ENCODE measurements at places on chromosomes 13 and 19.

DNA sequence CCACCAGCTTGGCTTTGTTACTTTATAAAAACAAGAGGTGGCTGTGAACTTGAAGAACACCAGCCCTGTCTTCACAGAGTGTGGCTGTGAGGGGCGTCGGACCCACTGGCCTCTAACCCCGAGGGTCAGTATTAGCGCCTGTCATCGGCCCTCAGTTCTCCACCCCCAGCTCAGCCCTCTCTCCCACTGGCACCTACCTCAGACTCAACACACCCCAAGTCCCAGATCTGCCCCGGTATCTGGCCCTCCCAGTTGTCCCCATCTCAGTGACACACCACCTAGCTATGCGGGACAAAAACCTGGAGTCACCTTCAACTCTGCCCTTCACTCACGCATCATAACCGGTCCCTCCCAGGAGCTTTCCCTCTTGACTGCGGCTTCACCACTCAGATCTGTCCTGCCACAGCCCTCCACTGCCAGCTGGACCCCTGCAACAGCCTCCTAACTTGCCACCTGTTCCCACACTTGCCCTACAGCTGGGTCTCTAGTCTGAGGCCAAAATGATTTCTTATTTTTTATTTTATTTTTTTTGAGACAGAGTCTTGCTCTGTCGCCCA is 45.4 kb downstream of the PEPD start:
- no peak for DNase-seq

GRCh38 chr19:5913739-5914357 is at the start of gene CAPS:
CAPS (plus strand) TSS chr19:5914254; CDS start chr19:5914407, 153 bp downstream.
- DNase-seq = no peak

GRCh38 chr19:16398530-16399249 is 73.1 kb downstream of the EPS15L1 start:
- DNase-seq = no peak

DNA sequence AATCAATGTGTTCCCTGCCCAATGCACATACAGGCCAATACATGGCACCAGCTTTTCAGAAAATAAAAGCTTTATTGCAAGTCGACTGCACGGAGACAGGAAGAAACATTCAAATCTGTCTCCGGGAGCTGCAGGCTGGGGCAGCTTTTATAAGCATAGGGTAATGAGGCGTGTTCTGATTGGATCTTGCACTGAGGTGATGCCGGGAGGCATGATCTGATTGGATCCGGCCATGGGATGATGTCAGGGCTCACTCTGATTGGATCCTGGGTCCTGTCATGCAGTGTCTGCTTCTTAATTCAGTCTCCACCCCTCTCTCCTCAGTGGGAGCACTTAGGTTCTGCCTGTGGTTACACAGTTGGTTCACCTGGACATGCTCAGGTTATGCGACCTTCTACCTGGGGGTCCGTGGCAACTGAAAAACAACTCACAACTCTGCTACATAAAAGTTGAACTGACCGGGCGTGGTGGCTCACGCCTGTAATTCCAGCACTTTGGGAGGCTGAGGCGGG is 11.8 kb upstream of the FBN3 start:
- DNase-seq = no peak

GRCh38 chr19:39052846-39053245 is 20.5 kb upstream of the FBXO27 start:
- no peak for DNase-seq

GRCh38 chr19:15286688-15287365 is 45.5 kb downstream of the BRD4 start:
- no peak for DNase-seq

DNA sequence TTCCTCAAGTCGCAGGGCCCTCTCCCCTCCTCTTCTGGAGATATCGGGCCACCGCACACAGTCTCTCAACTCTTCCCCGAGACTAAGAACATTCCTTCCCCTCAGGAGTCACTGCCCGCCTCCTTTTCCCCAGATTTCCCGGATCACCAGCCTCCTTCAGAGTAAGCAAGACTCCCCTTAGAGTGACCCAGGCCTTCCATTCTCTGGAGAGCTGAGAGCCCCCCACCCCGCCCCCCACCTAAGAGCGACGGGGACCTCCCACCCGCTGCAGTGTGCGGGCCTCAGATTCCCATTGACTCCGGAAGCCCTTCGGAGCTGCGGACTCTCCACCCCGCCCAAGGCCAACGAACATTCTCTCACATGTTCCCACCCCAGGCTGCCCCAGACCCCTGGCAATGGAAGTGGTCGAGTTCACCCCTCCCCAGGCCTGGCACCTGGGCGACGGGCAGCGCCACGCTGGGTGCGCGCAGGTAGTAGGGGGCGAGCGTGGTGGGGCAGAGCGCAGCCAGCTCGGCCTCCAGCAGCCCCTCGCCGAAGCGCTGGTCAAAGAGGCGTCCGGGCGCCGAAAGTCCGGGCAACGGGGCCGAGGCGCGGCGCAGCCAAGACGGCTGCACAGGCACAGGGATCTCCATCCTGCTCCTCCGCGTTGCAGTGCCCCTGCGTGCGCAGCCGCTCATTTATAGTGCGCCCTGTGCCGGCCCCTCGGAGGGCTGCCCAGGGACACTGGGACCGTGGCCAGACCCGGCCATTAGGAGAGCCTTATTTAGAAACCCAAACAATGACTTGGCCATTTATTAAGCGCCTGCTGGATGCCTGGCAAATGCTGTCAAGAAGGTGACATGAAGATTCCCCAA is at the start of gene HSPB6:
TSS of gene HSPB6 (minus strand) at position 653 of the 854 bp plus-strand sequence. CDS start at position 632, 21 bp downstream.
- DNase-seq = no peak

- no peak for DNase-seq
These were observed 51.6 kb upstream of the EHD2 start for GRCh38 chr19:47661611-47662010.

- DNase-seq = no peak
These were observed 543 bp downstream of the PSMC4 start for GRCh38 chr19:39971380-39972035.

- DNase-seq = no peak
These were observed 2.6 kb downstream of the VAV1 start for GRCh38 chr19:6774821-6775707.

GRCh38 chr13:27617881-27618321 is 2.4 kb downstream of the LNX2 start:
- DNase-seq = no peak

DNA sequence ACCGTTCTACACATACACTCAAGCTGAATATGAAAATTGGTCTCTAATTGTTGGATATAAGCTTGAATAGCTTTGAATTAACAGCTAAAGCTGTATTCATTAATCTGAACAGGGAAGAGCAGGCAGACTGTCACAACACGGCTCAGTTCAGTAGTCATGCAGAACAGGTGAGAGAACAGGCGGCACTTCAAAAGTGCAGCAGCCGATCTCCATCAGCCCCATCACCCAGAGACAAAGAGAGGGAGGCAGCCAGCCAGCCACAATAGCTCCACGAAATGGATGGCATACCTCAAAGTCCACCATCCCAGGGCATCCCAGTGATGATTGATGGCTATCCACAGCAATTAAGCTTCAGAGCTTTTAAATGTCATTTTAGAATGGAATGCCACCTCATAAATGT is 419.2 kb downstream of the OLFM4 start:
- no peak for DNase-seq

GRCh38 chr19:38915329-38916321 is 3.6 kb upstream of the CCER2 start:
- DNase-seq = no peak

GRCh38 chr19:2253106-2254063 is 2.8 kb downstream of the JSRP1 start:
- DNase-seq = no peak

GRCh38 chr13:20828539-20829364 is 55.0 kb upstream of the EEF1AKMT1 start:
- no peak for DNase-seq

DNA sequence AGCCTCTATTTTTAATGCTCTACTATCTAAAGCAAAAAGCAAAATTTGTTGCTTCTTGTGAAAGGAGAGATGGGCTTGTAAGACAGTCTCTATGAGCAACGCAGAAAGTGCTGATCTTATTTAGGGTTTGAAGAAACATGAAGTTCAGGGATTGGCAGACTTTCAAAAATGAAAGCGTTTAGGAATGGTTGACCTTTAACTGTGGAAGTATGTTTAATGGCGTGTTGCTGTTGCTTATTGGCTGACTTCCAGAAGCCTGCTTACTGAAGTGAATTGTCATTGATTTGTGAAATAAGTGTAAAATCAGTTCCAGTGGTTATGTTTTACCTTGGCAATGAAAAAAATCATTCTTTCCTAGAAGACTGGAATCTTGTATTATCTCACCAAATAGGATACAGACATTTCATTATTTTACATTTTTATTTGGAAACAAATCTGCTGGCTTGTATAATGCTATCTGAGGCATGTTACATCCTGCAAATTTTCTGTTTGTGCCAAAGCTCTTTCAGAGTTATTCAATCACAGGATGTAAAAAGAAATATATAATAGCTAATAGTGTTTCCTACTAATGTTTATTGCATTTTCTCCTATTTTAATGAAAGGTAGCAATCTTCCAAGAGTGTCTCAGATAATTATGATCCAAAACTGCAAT is 221.3 kb upstream of the SLITRK6 start:
- no peak for DNase-seq

DNA sequence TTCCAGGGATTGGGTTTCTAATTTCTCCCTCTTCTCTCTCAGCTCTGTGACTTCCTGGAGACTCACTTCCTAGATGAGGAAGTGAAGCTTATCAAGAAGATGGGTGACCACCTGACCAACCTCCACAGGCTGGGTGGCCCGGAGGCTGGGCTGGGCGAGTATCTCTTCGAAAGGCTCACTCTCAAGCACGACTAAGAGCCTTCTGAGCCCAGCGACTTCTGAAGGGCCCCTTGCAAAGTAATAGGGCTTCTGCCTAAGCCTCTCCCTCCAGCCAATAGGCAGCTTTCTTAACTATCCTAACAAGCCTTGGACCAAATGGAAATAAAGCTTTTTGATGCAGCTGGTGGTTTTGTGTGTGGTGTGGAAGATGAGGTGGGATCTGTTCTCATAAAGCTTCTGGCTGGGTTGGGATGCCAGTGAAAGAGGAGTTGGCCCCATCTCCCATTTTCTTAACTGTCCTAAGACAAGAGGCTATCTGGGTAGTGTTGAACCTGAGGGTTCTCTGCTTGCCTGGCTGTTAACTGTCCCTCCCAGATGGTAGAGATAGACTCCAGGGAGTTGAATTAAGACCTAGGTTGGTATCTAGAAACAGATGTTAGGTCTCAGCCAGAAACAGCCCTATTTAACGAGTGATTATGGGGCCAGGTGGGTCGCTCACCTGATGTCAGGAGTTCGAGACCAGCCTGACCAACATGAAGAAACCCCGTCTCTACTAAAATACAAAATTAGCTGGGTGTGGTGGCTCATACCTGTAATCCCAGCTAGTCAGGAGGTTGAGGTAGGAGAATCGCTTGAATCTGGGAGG is 1.6 kb downstream of the FTL start:
- no peak for DNase-seq

DNA sequence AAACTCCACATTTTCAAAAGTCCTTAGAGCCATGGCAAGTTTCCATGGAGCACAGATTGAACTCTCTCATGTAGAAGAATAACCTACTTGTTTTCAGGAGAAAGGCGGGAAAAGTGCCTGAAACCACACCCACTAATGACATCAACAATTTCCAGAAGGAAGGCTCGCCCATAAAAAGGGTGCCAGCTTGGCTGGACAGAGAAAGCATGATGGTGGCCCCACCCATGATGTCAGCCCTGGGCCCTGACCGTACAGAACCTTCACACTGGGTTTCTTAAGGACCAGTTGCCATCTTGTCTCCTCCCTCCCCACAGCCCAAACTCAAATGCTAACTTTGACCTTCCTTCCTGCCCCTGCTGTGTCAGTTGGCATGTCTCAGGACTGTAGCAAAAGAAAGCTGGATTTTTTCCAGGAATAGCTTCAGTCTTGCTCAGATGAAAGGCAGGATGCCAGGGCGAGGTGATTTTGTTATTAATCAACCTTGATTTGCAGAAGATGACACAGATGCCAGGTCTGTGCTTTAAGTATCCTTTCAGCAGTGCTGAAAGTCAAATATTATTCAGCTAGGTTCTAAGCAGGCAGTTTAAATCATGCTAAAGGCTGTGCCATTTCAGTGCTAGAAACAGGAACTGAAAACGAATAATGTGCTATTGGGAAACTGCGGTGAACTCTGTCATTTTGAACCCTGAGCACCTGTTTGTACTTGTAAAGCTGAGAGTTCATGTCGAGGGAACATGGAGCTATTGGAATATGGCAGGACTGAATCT is 89.5 kb upstream of the RFC3 start:
- no peak for DNase-seq

- no peak for DNase-seq
These were observed 193.3 kb downstream of the PCDH9 start for GRCh38 chr13:67036699-67037457.

DNA sequence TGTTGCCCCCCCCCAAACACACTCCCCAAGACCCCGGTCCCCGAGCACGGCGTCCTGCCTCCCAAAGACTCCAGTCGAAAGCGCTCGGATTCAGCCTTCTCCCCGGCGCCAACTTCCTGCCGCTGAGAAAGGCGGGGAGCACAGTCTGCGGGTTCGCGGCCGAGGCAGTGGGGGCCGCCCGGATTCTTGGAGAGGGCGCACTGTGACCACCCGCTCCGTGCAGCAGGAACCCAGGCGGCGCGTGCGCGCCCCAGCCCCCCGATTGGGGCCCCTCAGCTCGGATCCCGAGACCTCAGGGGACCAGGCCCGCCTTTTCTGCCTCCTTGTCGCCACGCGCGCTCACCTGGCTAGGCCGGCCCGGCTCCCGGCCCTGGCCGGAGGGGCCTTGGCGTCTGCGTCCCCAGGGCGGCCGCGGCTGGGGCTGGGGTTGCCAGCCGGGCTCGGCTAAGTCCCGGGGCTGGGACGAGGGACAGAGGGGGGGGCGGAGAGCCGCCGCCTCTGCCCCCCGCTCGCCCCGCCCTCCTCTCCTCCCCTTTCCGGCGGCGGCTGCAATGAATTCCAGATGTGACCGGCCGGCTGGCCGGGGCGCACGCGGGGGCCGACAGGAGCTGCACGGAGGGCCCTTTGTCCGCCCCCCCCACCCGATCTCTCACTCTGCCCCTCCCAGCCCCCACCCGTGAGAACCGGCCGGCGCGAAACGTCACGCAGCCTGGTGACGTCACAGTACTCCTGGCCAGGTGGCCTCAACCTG is at the start of gene S1PR2:
TSS of gene S1PR2 (minus strand) at position 471 of the 751 bp plus-strand sequence. CDS start 6,426 bp downstream, outside the sequence.
- peak; percentile 31 for DNase-seq

DNA sequence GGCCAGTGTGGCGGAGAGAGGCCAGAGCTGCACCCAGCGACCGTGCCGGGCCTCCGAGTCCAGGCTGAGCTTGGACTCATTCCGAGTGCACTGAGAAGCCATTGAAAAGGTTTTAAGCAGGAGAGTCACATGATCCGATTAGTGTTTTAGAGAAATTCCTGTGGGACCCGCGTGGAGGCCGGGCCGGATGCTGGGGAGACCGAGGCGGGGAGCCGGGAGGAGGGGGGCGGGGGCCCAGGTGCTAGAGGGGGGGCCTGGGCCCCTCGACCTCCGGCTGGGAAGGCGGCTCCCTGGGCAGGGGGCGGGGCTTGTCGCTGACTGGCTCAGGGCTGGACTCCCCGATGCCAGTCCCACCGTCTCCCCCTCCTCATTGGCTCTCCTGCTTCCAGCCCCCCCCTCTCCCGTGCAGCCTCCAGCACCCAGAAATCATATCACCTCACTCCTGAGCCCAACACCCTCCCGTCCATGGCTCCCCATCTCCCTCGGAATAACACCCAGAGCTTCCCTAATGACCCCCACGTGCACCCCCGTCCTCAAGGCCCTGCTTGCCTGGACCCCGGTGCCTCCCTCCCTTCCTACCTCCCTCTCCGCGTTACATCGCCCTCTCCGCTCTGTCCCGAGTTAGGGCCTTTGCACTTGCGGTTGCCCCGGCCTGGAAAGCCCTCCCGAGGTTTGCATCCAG is 5.2 kb upstream of the ZNF579 start:
- no peak for DNase-seq

GRCh38 chr13:74675182-74675581 is 541.0 kb upstream of the KLF12 start:
- no peak for DNase-seq

Data from stimulated activated CD8-positive, alpha-beta memory T cell treated with anti-CD3 and anti-CD28 coated beads, Interleukin-2, amount 100 ng/mL, for 1 hour (primary cell).